Tibial artery (tissue), 4 donors: ENCODE measurements at places on chromosomes 6 and 20.
A peak's percentile ranks its signal among the peaks of the same experiment; 100 is the strongest.

DNA sequence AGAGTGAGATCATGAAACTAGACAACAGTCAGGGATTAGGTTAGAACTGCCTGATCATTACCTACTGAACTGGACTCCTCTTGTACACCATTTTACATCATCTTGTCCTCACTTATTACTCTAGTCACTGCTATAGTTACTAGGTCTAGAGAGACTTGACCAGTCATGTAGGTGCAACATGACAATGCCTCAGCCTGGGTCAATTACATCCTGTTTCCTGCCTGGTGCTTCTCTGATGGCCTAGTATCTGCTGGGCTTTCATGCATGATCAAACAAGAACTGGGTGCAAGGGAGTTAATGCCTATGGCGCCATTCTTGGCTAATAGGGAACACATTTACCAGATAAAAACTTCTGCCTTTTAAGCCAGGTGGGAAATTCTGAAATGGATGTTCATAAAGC, 39.2 kb upstream of the MMS22L start:
- no peak for DNase-seq

DNA sequence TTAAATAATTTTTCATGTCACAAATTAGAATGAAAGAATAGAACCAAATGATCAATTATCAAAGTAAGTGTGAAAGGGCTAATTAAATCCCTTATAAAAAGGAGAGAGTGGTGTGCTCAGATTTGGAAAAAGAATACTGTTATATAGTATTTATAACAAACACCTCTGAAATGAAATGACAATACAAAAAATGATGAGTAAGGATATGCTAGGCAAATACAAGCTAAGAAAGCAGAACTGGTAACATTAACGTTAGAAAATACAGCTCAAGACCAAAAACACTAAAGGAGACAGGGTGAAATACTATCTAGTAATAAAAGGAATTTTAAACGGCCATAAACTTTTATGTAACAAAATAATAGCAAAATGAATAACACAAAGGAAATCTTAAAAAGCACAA, 324.2 kb upstream of the RUNX2 start:
- DNase-seq: no peak

GRCh38 chr6:21676769-21677168, 83.2 kb downstream of the SOX4 start:
- DNase-seq: no peak

- DNase-seq: no peak
Observed at GRCh38 chr20:31861135-31861384, 9.3 kb downstream of the DUSP15 start.

- DNase-seq: no peak
Observed at GRCh38 chr6:26172608-26172968, 85.4 kb downstream of the HFE start.

DNA sequence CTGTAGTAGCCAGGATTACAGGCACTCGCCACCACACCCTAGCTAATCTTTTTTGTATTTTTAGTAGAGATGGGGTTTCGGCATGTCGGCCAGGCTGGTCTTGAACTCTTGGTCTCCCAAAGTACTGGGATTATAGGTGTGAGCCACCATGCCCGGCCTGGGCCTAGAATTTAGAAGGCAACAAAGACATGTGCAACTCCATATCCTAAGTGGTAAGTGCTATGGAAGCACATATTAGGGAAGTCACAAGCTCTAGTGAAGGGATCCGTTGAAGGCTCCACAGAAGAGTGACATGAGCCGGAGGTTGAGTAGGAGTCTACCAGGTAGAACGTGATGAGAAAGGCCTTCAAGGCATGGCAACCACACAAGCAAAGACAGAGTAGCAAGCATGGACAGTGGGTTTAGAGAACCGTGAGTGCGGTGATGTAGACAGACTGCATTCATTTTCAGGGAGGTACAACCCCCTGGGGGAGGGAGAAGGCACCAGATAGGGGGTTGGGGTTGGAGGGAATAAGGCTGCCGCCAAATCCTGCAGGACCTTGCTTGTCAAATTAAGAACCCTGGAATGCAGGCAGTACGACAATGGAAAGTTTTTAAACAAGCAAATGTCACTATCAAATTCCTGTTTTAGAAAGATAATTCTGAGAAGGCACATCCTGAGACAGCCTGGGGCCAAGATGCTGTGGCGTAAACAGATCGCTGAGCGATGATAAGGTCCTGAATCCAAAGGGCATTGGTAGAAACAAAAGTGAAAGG, 50.2 kb downstream of the ARHGAP18 start:
- DNase-seq: no peak

DNA sequence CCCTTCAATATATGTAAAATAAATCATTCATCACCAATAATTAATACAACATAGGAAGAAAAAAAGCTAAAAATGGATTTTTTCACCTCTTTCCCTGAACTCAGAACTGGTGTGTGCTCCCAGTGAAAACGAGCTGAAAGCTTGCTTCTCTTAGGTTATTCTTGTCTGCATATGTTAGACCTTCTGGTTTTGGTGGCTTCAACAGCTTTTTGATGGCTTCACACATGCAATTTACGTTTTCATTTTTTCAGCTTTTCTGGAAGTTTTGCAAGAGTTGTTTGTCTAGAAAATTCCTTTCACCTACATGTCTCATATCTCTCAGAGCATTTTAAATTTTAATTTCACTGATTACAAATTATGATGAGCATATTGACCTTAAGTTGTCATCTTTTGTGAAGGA, 86.9 kb upstream of the PTCHD4 start:
- no peak for DNase-seq

DNA sequence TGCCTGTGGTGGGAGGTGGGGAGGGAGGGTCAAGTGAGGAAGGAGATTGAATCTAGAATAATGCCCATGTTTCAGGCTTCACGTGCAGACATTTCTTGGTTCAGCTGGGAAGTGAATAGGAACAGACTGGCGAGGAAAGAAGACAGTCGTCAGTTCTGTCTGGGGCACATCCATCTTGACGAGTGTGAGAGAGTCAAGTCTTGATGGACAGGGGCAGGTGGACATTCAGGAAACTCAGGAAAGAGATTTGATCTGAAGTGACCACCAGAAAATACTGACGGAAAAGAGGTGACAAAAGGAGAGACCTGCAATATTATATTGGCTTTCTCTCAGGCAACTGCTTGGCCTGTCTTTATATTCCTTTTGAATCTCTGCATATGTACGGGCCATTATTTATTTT, 68.6 kb downstream of the ESR1 start:
- no peak for DNase-seq

- DNase-seq: no peak
Observed at GRCh38 chr20:54168961-54169862, 4.6 kb downstream of the CYP24A1 start.

DNA sequence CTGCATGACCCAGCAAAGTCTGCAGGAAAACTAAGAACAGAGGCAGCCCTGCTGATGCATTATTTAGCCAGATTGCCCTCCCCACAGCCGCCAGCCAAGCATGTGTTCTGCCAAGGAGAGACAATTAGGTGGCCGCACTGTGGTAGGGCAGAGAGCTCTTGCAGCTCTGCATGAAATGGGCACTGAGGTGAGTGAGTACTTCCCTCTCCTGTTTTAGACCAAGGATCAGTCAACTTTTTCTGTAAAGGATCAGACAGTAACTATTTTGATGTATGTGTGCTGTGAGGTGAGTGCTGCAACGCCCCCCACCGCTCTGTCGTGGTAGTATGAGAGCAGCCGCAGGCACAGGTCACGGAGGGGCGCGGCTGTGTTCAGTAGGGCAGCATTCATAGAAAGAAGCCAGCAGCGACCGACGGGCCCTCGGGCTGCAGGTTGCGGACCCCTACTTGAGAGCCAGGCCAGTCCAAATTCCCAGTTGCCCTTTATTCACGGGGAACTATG, 23.8 kb upstream of the FAM50B start:
- DNase-seq: peak; percentile 82

GRCh38 chr20:34567892-34568865, 9.7 kb downstream of the MAP1LC3A start:
- peak; percentile 31 for DNase-seq

- no peak for DNase-seq
Observed at GRCh38 chr6:159688266-159688905, 4.7 kb downstream of the SOD2 start.

GRCh38 chr6:163520956-163521355, 106.4 kb downstream of the QKI start:
- no peak for DNase-seq

GRCh38 chr6:121523628-121524027, 88.2 kb downstream of the GJA1 start:
- no peak for DNase-seq

DNA sequence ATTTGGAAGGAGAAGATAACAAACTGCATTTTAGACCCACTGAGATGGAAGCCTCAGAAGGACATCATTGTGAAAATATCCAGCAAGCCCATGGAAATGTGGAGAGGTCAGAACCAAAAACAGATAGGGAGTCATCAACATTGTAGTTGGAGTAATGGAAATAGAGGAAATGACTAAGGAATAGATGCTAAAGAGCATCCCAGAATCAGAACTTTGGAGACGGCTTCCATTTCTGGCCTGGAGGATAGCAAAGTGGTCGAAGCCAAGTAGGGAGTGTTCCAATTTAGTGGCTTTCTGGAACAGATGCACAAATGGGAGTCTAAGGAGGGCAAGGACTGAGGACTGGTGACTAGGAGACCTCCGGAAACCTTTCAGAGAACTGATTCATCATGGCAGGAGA, 3.6 kb downstream of the BEND6 start:
- DNase-seq: no peak

DNA sequence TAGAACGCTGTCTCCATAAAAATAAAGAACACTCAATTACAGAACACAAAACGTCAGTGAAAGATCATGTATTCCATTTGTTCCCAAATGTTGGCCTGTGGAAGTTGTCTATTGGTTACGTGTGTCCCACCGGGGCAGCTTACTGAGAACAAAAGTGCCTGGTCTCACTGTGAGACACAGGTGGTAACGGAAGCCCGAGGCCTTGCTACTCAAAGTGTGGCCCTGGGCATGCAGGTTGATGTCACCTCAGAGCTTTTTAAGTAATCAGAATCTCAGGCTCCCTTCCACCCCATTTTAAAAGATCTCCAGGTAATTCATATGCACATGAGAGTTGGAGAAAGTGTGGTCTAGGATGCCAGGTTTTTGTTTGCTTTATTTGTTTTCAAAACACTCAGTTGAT, 422.5 kb upstream of the OPRM1 start:
- no peak for DNase-seq

- no peak for DNase-seq
Observed at GRCh38 chr6:15310680-15311079, 64.8 kb downstream of the JARID2 start.

- no peak for DNase-seq
Observed at GRCh38 chr20:19231359-19232035, 19.1 kb downstream of the SLC24A3 start.

- no peak for DNase-seq
Observed at GRCh38 chr20:62214067-62214466, 6.0 kb downstream of the HRH3 start.
